ENCODE measurements at places on chromosomes 5 and 9.

DNA sequence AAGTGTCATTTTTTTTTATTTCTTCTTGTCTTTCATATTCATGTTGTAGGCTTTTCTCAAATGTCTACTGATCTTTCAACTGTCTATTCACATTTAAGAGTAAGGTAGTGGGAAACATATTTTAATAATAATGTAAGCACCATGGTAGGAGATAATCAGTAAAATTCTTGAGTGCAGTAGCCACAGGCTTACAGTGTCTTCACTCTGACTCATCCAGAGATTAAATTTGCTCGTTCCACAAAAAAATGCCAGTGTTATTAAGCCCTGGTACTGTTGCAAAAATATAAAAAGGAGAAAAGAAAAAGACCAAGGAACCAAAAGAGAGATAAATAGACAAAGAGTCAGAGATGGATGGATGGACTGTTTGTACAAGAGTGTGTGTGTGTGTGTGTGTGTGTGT is 43.0 kb downstream of the PARP8 start:
- no peak overlapping the region for H3K27ac ChIP-seq
- no peaks in the 10 kb centered on the region for H3K36me3 ChIP-seq
- H3K27me3 ChIP-seq, result no peaks in the 10 kb centered on the region
- no peak for DNase-seq
- H3K4me1 ChIP-seq, result no peaks in the 10 kb centered on the region

DNA sequence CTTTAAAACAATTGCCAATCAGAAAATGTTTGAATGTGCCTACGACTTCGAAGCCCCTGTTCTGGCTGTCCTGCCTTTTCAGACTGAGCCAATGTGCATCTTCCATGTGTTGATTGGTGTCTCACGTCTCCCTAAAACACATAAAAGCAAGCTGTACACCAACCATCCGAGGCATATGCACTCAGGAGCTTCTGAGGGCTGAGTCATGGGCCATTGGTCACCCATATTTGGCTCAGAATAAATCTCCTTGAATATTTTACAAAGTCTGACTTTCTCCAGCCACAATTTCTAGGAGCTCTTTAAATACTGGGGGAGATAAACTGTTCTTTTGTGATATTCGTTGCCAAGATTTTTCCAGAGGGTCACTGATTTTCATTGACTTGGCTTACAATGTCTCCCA is 53.9 kb downstream of the C9orf57 start:
- DNase-seq, result no peak
- H3K4me3 ChIP-seq, result no peak overlapping the region
- no peaks in the 10 kb centered on the region for H3K36me3 ChIP-seq
- H3K4me1 ChIP-seq, result no peaks in the 10 kb centered on the region
- H3K27me3 ChIP-seq, result no peaks in the 10 kb centered on the region
- no peak overlapping the region for H3K27ac ChIP-seq

- H3K4me3 ChIP-seq, result no peak overlapping the region
- H3K4me1 ChIP-seq, result no peaks in the 10 kb centered on the region
- H3K36me3 ChIP-seq, result peaks cover 42% of the 10 kb centered on the region
- no peak overlapping the region for H3K27ac ChIP-seq
Measured at GRCh38 chr9:131516930-131517329, 14.1 kb downstream of the UCK1 start.

DNA sequence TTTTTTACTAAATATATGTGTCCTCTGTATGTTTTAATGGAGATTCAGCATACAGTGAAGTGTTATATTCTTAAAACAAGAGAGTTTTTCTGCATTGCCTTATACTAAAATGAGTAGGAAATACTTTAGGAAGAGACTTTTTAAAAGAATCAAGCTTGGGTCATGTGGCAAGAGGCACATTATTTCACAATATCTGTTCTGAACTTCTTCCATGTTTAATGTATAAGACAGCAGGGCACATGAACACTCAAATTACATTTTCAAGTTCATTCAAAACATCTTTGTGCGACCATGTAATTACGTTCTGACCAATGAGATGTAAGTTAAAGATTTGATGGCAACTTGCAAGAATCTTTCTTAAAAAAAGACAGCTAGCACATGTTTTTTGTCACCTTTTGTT is 1055.9 kb downstream of the NR2F1-AS1 start:
- no peak overlapping the region for H3K27ac ChIP-seq
- no peaks in the 10 kb centered on the region for H3K36me3 ChIP-seq
- no peaks in the 10 kb centered on the region for H3K27me3 ChIP-seq
- H3K4me1 ChIP-seq, result no peaks in the 10 kb centered on the region

GRCh38 chr9:137919095-137919465 is 41.5 kb downstream of the CACNA1B start:
- no peak overlapping the region for H3K4me3 ChIP-seq
- no peak for DNase-seq
- no peak overlapping the region for H3K27ac ChIP-seq

DNA sequence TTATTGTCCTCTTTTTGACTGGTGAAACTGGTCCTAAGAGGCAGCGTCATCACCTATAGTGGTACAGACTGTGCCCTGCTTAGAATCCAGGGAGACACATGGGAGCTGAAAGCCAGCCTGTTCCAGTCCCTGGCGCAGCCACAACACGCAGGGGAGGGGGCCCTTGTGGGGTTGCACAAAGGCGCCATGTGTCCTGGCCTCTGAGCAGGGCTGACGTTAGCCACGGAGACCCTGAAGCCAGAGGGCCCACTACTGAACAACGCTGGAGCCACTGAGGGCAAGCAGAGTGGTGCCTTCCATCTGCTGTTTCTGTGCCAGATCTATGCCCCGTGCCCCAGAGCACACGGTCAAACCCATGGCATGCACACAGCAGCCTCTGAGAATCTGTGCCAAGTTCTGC is 147.3 kb downstream of the ACTL7B start:
- no peak overlapping the region for H3K27ac ChIP-seq
- DNase-seq, result no peak
- H3K4me1 ChIP-seq, result peaks cover 7% of the 10 kb centered on the region
- no peaks in the 10 kb centered on the region for H3K36me3 ChIP-seq
- no peak overlapping the region for H3K4me3 ChIP-seq

- peaks cover 1% of the 10 kb centered on the region for H3K36me3 ChIP-seq
- no peaks in the 10 kb centered on the region for H3K27me3 ChIP-seq
- no peak within 1 kb of the TSS for H3K4me3 ChIP-seq
- no peak within 1 kb of the TSS for H3K27ac ChIP-seq
- peaks cover 6% of the 10 kb centered on the region for H3K4me1 ChIP-seq
Measured at GRCh38 chr5:146516151-146516475, at the start of gene GPR151. TSS of gene GPR151 (minus strand) at chr5:146516190. CDS start at chr5:146516113, 77 bp downstream.

DNA sequence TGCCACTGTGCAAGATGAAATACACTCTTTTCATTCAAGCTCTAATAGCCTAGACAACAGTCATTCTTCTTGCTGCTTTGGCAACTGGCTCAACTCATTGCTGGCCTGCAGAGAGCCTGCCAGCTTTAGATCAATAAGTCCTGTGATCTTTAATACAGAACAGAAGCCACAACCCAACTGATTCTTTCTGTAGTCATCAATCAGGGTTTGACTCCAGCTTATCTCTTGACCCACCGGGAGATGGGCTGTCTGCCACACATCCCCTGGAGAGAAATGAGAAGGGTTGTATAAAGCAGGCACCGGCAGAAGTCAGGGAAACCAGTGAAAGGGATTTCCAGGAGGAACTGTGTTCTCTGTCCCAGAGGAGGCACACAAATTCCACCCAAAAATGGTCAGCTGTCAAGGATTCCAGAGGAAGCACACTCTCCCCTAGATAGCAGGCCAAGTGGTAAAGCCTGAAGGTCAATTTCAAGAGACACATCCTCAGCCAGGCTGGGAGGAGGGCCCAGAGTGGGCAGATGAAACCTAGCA is 24.5 kb downstream of the LHFPL2 start:
- no peaks in the 10 kb centered on the region for H3K4me1 ChIP-seq
- DNase-seq, result no peak
- no peaks in the 10 kb centered on the region for H3K27me3 ChIP-seq
- H3K4me3 ChIP-seq, result no peak overlapping the region

GRCh38 chr5:6464441-6464840 is 15.8 kb downstream of the UBE2QL1 start:
- H3K27ac ChIP-seq, result no peak overlapping the region
- DNase-seq, result no peak
- no peak overlapping the region for H3K4me3 ChIP-seq
- H3K36me3 ChIP-seq, result no peaks in the 10 kb centered on the region
- H3K27me3 ChIP-seq, result peaks cover 19% of the 10 kb centered on the region

GRCh38 chr9:114097613-114098020 is 1.5 kb downstream of the KIF12 start:
- H3K36me3 ChIP-seq, result no peaks in the 10 kb centered on the region
- no peaks in the 10 kb centered on the region for H3K4me1 ChIP-seq
- H3K4me3 ChIP-seq, result peak overlapping the region; percentile 63
- H3K27ac ChIP-seq, result no peak overlapping the region
- DNase-seq, result no peak
- H3K27me3 ChIP-seq, result no peaks in the 10 kb centered on the region

GRCh38 chr9:88782931-88783710 is 208.1 kb upstream of the S1PR3 start:
- no peaks in the 10 kb centered on the region for H3K36me3 ChIP-seq
- H3K27me3 ChIP-seq, result no peaks in the 10 kb centered on the region
- no peaks in the 10 kb centered on the region for H3K4me1 ChIP-seq
- H3K27ac ChIP-seq, result no peak overlapping the region
- H3K4me3 ChIP-seq, result no peak overlapping the region

- no peaks in the 10 kb centered on the region for H3K36me3 ChIP-seq
- no peak overlapping the region for H3K4me3 ChIP-seq
- H3K4me1 ChIP-seq, result no peaks in the 10 kb centered on the region
- H3K27me3 ChIP-seq, result no peaks in the 10 kb centered on the region
- no peak overlapping the region for H3K27ac ChIP-seq
Measured at GRCh38 chr9:26399556-26399955, 493.0 kb downstream of the CAAP1 start.

GRCh38 chr5:144712090-144712489 is 541.4 kb downstream of the KCTD16 start:
- no peaks in the 10 kb centered on the region for H3K36me3 ChIP-seq
- no peaks in the 10 kb centered on the region for H3K27me3 ChIP-seq
- no peak overlapping the region for H3K27ac ChIP-seq
- H3K4me1 ChIP-seq, result no peaks in the 10 kb centered on the region

- no peak for DNase-seq
- no peaks in the 10 kb centered on the region for H3K36me3 ChIP-seq
- H3K4me3 ChIP-seq, result no peak overlapping the region
- H3K27ac ChIP-seq, result no peak overlapping the region
- no peaks in the 10 kb centered on the region for H3K27me3 ChIP-seq
Measured at GRCh38 chr9:114261987-114262386, 60.9 kb upstream of the ORM1 start.

GRCh38 chr5:34717426-34718327 is 61.5 kb downstream of the RAI14 start:
- no peaks in the 10 kb centered on the region for H3K27me3 ChIP-seq
- H3K36me3 ChIP-seq, result no peaks in the 10 kb centered on the region
- DNase-seq, result no peak
- H3K4me1 ChIP-seq, result no peaks in the 10 kb centered on the region
- no peak overlapping the region for H3K27ac ChIP-seq
